ENCODE measurements at places on chromosomes 1 and 21.

GRCh38 chr1:197914510-197914909 is 2.7 kb upstream of the LHX9 start:
- DNase-seq = peak; percentile 42

DNA sequence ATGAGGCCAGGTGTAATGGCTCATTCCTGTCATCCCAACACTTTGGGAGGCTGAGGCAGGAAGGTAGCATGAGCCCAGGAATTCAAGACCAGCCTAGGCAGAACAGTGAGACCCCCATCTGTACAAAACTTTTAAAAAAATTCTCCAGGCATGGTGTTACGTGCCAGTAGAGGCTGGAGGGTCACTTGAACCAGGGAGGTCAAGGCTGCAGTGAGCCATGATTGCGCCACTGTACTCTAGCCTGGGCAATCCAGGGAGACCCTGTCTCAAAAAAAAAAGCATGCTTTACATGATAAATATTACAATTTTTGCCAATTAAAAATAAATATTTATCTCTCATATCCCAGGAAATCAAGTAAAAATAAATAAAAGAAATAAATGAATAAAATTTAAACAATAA is 17.6 kb upstream of the VPS45 start:
- no peak for DNase-seq

- peak; percentile 81 for DNase-seq
These were observed 41.0 kb downstream of the DEGS1 start for GRCh38 chr1:224223819-224224714.

DNA sequence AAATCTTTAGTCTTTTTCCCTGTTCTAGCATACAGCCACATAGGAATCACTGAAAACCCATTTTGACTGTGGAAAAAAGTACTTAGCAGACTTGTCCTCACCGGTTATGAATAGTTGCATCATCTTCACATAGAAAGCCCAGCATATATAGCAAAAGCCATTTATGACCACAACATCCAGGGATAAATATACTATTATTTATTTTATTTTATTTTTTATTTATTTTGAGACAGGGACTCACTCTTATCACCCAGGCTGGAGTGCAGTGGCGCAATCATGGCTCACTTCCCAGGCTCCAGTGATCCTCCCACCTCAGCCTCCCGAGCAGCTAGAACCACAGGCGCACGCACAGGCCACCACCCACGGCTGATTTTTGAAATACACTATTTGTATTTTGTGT is 175.3 kb downstream of the GALNT2 start:
- DNase-seq = no peak

DNA sequence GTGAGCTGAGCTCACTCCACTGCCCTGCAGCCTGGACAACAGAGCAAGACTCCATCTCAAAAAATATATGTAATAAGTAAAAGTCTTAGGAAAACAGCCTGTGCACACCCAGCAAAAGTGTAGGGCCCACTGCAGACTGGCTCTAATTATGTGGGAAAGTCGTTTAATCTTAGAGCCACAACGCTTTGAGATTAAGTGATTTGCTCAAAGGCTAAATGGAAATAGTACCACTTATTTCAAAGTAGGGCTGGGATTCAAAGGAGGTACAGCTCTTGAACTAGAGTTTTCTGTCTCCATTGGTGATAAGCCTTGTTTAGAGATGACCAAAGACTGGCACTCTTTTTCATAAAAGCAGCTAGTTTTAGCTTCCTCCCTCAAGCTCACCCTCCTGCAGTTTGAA is 2.2 kb downstream of the TACSTD2 start:
- DNase-seq = no peak

DNA sequence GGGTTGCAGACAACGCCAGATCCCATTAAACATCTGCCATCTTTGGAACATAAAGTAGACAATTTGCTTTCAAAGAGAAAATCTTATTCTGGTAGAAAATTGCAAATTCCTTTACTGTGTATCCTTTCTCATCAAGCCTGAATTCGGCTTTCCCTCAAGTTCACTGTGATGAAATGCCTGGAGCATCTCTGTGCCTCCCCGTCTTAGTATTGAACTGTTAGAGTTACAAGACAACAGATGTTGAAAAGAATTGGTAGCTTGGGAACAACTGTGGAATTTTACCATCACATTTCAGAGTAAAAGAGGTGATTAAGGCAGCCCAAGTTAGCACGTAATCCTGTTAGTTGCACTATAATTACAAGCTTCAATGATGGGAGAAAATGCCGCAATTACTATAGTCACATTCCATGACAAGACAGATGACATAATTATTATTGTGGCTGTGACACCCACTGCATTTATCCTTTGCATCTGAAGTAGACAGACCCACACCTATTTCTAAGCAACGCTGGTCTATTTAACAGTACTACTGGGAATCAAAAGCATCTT is 54.4 kb upstream of the B3GALNT2 start:
- no peak for DNase-seq

DNA sequence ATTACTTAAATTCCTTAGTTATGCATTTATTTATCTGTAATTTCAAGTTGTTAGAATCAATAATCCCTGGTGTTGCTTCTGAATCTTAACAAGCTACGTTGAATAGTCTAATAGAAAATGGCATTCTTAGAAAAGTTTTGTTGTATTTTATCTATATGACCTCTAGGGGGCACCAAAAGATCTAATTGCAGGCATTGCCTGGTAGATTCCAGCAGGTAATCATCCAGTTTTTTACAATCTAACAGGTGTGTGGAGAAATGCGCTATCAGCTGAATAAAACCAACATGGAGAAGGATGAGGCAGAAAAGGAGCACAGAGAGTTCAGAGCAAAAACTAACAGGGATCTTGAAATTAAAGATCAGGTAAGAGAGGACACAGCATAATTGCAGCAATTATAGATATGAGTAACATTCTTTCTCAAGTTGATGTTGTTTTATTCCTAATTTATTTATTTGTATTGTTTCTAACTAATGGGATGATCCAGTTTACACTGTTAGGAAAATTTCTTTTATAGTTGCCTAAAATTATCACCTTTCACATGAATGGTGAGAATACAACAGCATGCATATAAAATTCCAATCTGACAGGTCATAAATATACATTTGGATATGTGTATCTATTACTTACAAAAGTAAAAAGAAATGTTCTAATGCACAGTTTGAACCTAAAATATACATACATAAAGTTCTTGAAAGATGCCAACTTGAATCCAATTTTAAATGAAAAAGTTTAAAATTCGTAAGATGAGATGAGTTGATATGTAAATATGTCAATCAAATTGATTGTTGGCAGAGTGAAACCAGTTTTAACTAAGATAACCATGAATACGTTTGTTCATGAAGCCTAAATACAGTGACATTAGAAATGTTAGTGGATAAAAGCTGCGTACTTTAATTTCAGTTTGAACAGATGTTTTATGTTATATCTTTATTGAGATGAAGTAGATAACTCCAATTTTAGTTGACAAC is 88.4 kb downstream of the SDCCAG8 start:
- peak; percentile 46 for DNase-seq

DNA sequence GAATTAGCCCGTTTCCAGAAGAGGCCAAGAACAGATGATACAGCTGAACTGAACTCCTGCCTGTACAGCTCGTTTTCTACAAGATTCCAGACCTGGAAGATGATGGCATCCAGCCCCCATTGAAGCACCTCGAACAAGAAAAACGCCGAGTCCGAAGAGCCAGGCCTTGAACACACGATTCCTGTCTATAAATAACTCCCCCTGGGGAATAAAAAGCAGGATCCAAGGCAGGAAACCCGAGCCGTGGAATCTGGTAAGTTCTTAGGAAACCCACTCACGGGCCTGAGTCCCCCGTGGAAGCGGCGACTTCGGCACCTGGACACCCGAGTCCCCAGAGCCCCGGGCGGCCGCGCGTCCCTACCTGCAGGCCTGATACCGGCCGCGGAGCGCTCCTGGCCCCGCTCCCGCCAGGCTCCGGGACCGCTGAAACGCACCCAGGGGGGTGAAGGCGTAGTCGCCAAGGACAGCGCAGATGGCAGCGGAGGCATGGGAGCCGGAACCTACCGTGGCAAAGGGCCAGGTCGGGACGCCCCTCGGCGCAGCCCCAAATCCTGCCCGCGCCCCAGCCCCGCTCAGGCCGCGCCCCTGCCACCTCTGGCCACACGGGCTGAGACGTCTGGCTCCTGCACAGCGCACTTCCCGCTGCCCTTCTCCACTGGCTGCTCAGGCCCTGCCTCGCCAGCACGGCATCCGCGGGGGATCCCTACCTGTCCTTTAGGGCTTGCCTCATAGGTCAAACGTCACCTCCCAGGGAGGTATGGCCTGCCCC is 14.0 kb upstream of the HLCS start:
- peak; percentile 34 for DNase-seq

DNA sequence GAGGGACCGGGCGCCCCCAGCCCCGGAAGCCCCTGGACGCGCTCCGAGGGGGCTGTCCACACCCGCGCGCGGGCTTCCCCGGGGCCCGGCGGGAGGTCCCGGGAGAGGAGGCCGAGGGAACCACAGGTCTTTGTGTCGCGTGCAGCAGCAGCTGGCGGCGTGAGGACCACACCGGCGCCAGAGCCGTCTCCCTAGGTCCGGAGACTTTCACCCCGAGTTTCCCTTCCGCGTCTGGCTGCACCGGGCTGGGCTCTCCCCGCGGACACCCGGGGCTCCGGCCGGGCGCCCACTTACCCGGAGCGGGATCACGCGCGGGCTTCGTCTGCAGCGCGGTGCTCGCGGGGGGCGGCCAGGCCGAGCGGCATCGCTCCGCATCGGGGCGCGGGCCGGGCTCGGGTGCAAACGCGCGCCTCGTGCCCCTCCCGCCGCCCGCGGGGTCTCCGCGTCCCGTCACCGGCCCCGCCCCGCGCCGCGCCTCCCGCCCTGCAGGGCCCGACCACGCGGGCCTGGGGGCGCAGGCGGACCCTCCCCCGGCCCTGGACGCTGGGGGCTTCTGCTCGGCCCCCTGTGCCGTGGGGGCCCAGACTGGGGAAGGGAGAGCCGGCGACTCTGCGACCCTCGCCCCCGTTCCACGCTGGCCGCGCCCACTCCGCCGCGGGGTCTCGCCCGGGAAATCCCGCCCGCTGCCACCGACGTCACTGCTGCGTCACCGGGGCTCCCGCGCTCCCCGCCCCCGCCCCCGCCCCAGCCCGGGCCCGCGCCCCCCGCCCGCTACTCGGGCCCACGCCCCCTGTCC is at the start of gene GNG4:
TSS of gene GNG4 (minus strand) at position 417 of the 796 bp plus-strand sequence. CDS start 65,946 bp downstream, outside the sequence.
- DNase-seq = no peak

DNA sequence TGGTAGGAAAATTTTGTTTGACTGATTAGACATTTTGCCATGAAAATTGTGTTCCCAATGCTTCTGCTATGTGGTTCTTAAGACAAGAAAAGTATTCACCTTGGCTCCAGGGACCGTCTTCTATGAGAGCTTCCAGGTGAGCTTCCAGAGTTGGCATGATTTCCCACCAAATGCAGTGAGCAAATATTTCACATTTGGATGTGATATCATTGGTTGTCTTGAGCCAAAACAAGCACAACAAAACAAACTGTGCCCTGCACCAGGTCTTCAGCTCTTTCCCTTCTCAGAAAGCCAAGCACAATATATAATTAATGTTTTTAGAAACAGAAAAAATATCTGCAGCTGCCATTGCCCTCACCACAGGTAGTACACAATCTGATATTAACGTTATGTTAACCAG is 1009.0 kb downstream of the PLA2G4A start:
- DNase-seq = no peak

- DNase-seq = peak; percentile 40
These were observed 64.2 kb downstream of the ACOT7 start for GRCh38 chr1:6329396-6329795.

- no peak for DNase-seq
These were observed 149.1 kb upstream of the HP1BP3 start for GRCh38 chr1:20936216-20936615.

- no peak for DNase-seq
These were observed 3.1 kb downstream of the LORICRIN start for GRCh38 chr1:153262462-153263157.

- no peak for DNase-seq
These were observed 42.0 kb downstream of the S1PR1 start for GRCh38 chr1:101278845-101279244.

- no peak for DNase-seq
These were observed 25.6 kb downstream of the PHACTR4 start for GRCh38 chr1:28395181-28395580.

- no peak for DNase-seq
These were observed 9.8 kb downstream of the PLA2G4A start for GRCh38 chr1:186838380-186839040.

GRCh38 chr1:46613661-46614603 is 2.7 kb downstream of the MOB3C start:
- DNase-seq = peak; percentile 80

GRCh38 chr21:32957545-32957944 is 68.2 kb upstream of the OLIG2 start:
- DNase-seq = no peak

GRCh38 chr21:30340714-30341573 is 3.5 kb upstream of the KRTAP27-1 start:
- no peak for DNase-seq

GRCh38 chr1:7710859-7711258 is 60.2 kb upstream of the VAMP3 start:
- DNase-seq = no peak

GRCh38 chr1:25074351-25075227 is 144.5 kb upstream of the RUNX3 start:
- DNase-seq = no peak

DNA sequence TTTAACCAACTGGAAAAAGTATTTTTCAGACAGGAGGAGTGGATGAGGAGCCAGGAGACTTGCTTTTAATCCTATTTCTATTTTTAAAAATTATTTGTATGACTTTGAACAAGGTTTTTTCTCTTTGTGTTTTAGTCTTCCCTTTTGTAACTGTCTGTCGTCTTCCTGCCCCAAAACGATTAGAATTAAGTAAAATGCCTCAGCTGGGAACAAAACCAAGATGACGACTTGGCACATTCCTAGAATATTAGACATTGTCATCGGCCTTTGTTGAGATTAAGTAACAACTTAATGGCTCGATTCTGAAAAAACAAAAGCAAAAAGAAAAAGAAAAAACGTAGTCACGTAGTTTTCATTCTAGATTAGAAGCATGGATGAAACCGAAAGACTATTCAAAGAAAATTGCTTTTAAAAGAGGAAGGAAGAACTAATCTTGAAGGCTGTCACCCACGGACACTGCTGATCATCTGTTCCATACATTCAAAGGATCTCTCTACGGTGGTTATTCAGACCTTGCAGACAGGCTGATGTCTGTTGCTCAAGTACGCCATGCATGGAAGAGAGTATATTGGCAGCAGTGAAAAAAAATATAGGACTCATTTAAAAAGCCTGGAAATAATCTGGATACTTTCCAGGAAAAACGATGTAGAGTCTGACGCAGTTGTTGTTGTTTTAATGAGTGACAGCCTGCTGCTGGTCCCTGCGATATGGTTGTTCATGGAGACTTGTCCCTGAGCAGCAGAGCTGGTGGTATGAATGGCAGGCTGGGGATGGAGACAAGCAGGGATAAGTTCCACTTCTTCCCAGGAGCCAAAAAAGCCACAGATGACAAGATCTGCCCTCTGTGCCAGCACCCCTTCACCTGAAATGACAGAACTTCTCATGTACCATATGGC is 16.8 kb downstream of the GNG4 start:
- DNase-seq = peak; percentile 84

GRCh38 chr1:109618661-109619575 is 498 bp downstream of the GNAT2 start:
- no peak for DNase-seq

DNA sequence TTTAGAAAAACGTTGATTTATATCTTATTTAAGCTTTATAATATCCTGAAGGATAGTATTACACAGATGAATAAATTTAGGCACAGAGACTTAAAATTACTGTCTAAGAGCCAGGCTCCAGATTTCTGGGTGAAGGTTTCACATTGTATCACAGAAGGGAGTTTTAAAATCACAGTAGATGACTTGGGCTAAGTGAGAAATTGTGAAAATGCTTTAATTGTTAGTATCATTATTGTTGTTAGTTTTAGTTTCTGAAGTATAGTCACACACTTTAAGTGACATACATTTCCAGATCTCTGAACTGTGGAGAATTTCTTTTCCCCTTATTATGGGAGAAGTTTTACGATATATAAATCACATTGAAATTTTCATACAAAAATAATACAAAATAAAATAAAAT is 83.5 kb downstream of the NDUFS5 start:
- DNase-seq = no peak

Data from EH (cell line).